Urinary bladder (tissue), 4 donors: ENCODE measurements at places on chromosomes 2 and 18. TPM values are rescaled to one million over a fixed set of nuclear protein-coding genes. Genes with fewer than 3 reads are reported as not detected.

Gene IL1F10
- not detected for polyA plus RNA-seq

Gene CNOT9
- 19.6 TPM for polyA plus RNA-seq

Gene MRO
- polyA plus RNA-seq, result 0.90 TPM

Gene CCBE1
- 0.37 TPM for polyA plus RNA-seq

Gene EHD3
- polyA plus RNA-seq, result 8.5 TPM

Gene ALPI
- not detected for polyA plus RNA-seq

Gene IL36G
- polyA plus RNA-seq, result not detected

Gene HOXD13
- 4.1 TPM for polyA plus RNA-seq

Gene GPR17
- polyA plus RNA-seq, result 0.47 TPM

Gene SPC25
- polyA plus RNA-seq, result 0.32 TPM

Gene FSIP2
- 0.52 TPM for polyA plus RNA-seq

Gene SERPINB2
- not detected for polyA plus RNA-seq

Gene ELOA2
- polyA plus RNA-seq, result not detected

Gene SLC4A5
- 0.92 TPM for polyA plus RNA-seq

Gene AQP12A
- not detected for polyA plus RNA-seq
